ENCODE measurements at places on chromosomes 2 and 18.

DNA sequence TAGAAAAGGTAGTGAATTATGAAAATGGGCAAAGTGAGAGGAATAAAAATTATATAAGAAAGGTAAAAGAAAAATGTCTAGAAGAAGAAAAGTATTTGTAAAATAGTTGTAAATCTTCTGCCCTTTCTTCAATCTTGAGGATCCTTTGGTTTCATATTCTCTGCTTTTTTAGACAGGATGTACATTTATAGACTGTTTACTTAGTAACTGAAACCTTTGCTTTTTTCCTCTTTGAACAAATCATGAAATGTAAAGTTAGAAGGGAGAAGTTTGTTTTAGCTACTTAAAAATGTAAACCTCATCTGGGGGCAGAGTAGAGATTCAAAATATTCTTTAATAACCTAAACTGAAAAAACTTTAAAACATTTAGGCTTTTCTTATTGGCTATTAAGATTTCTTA lies 150.4 kb upstream of the ITGA4 start:
- no peak for DNase-seq

GRCh38 chr2:155301221-155301620 lies 602.7 kb downstream of the KCNJ3 start:
- no peak for DNase-seq

GRCh38 chr18:48493434-48494230 lies 45.2 kb upstream of the CTIF start:
- no peak for DNase-seq

GRCh38 chr2:170723446-170723958 lies 8.4 kb downstream of the SP5 start:
- no peak for DNase-seq

DNA sequence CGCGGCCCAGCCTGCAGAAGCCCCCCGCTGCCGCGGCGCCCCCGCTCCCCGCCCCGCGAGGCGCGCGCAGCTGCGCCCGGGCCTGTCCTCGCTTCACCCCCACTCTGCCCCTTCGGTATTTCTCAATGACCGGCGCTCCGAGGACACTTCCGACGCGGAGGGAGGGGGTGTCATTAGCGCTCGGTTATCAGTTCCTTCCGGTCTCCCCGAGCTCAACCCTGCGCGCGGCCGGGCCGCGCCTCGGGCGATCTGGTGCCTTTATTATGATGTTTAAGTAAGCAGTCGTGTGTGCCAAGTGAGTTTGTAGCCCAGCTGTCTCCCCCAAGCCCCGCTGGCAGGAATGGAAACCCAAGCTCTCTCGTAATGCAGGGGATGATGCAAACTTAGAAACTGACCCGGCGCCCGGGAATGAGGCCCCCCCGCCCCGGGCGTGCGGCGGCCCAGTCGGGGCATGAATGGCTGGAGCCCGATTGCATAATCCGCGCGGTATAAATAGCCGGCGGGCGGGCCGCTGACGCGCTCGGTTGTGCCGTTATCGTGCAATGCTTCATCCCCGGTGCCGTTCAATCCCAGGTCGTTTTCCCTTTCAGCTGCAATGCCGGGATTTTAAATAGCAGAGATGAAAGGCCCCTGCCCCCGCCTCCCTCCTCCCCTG lies 3.9 kb upstream of the SPRED2 start:
- DNase-seq = peak; percentile 73

GRCh38 chr2:192413812-192414681 lies 219.3 kb upstream of the TMEFF2 start:
- DNase-seq = no peak

DNA sequence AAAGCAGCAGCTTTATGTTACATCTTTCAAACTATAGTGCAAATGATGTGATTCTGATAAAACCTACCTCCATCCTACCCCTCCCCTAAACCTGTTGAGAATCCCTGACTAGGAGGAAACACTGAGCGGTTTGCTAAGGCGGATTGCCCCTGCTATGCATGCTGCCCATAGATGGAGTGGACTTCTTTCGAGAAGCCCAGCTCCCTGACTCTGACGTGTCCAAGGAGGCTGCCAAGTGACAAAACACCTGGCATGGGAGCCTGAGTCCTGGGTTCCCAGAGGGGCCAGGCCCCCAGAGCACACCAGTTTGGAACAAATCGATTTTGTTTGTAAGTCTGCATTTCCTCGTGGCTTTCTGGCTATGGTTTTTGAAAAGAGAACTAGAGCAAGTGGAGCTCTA lies 1.4 kb upstream of the UXS1 start:
- no peak for DNase-seq

DNA sequence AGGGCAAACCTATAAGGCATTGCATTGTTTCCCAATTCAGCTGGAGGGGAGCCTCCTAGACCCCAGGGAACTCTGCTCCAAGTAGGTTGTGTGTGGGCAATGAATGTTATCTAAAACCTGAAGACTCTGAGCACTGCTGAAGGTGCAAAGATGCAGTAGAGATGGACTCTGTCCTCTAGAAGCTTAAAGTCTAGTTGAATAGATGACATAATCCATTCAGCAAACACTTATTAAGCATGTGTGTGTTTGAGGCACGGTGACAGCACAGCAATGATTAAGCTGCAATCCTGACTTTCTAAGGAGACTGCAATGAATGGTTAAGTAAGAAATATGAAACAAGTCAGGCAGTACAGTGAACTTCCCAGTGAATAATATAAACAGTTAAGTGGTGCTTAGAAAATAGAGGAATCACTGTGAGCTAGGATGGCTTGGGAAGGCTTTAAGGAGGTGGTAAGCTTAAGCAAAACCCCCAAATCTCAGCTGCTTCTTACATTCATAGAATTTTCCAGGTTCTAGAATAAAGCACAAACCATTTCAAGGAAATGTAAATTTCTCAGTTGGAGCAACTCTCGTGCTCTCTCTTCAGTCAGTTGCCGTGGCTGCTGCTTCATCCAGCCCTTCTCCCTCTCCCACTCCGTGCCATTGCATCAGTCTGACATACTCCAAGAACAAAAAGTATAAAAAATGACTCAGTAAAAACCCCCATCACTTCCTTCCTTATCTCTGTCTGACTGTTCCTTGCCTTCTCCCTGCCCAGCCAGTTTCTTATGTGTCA lies 19.1 kb downstream of the MXD1 start:
- DNase-seq = no peak

DNA sequence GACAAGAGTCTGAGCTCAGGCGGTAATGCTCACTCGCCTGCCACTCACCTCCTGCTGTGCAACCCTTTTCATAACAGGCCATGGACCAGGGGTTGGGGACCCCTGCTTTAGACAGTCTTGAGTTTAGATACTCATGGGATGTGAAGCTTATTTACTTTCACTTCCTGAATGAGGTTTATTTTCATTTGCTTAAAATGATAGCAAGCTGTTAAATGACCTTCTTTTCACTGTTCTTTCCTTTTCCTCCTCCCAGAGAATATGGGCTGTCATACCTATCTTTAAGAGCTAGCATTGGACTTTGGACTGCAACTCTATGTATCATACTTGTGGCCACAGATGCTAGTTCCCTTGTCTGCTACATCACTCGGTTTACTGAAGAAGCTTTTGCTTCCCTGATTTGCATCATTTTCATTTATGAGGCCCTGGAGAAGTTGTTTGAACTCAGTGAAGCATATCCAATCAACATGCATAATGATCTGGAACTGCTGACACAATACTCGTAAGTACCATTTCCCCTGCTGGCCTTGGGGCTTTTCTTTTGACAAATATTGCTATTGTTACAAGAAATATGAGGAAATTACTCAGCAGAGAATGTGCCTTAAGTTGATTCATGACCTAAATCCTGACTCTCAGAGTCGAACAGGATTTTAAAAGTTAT lies 168.5 kb downstream of the DPP4 start:
- DNase-seq = no peak

DNA sequence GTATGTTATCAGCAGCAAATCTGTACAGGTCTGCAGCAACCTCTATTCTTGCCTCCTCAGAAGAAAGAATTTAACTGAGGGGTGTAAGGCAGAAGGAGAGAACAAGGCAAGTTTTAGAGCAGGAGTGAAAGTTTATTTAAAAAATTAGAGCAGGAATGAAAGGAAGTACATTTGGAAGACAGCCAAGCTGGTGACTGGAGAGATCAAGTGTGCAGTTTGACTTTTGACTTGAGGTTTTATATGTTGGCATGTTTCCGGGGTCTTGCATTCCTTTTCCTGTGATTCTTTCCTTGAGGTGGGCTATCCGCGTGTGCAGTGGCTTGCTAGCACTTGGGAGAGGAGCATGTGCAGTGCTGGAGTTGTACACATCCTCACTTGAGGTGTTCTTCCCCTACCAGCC lies 16.5 kb upstream of the CERS6 start:
- no peak for DNase-seq

DNA sequence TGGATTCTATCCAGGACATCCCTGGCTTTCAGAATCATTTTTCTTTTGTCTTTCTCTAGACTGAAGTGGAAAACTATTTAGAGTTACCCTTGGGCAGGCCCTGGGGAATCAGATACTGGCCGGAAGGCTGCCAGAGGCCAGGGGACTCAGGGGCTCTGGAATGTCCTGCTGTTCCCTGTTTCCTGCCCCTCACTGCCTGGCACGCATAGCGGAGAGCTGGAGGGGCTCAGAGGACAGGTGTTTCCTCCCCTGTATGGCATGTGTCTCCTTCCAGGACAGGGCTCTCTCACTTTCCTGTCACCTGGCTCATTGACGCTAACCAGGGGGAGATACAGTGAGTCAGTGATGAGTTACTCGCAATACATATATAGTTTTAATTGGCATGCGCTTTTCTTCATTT lies 38.8 kb downstream of the DYSF start:
- no peak for DNase-seq

DNA sequence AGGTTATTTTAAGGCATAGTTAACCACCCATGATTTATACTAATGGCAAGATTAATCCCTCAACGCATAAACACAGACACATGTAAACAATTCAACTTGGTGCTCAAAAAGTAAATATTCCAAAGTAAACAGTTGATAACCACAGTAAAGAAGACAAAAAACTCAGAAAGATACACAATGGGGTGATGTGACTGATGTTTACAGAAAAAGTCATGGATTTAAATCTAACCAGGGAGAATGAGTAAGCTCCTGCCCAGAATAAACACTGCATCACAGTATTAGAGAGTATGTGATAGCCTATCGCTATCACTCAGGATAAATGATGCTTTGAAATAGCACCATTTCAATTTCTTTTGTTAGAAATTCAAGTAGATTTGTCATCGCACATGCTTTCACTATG lies 49.3 kb downstream of the HIBCH start:
- DNase-seq = no peak

DNA sequence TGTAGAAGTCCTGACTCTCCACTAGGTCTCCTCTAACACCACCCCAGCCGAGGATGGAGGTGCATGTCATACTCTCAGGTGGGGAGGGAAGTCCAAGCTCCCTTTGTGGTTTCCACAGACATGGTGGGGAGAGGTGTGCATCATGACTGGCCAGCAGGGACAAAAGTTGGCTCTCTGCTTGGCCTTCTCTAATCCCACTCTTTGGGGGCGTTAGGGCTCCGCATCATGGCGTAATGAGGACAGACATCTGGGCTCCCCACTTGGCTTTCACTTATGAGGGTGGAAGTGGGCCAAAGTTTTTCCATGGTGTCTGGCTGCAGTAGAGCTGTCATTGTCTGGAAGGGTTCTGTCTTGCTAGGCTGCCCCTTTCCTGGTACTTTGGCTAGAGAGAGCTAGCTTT lies 80.7 kb upstream of the DAPL1 start:
- DNase-seq = no peak

DNA sequence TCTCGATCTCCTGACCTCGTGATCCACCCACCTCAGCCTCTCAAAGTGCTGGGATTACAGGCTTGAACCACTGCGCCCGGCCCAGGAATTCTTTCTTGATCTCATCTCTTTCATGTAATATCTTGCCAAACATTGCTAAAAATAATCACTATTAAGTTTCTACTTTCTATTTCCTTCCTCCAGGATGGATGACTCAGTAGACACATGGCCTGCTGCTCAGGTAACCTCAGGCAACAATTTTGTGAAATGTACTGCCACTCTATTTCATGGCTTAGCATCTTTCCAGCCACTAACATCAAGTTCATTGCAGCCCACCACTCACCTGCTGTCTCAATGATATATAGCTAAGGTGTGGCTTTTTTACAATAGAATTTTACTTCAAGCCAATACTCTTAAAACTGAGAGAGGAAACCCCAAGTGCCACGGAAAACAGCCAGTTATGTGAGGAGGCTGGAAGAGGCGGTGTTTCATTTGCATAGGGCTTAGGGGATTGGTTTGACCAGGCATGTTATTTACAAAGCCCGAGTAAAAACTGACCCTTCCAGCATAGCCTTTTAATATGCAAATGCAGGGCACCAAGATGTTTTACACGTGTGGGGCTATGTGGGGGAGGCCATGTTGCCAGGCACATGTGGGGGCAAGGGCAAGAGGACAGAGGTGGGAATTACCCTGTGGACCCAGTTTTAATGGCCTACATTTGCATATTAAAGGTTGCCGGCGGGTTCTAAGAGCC lies 11.3 kb upstream of the SUMO1 start:
- DNase-seq = no peak

GRCh38 chr18:21456428-21457178 lies 143.9 kb downstream of the ESCO1 start:
- no peak for DNase-seq

DNA sequence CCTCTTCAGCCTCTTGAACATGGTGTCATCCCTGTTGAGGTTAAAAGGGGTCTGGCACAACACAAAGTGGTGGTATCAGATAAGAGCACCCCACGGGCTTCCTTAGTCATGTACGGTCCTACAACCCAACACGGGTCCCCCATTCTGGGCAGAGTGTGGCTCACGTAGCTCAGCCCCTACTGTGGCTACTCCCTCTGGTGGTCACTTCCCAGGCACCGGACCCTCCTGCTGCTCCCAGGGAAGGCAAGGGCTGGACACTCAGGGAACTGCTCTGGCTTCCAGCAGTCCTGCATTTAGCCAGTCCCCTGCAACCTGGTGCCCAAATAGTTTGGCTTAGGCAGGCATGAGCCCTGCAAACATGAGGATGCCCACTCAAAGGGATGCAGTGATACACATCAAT lies 58.6 kb downstream of the GALNT14 start:
- DNase-seq = no peak

DNA sequence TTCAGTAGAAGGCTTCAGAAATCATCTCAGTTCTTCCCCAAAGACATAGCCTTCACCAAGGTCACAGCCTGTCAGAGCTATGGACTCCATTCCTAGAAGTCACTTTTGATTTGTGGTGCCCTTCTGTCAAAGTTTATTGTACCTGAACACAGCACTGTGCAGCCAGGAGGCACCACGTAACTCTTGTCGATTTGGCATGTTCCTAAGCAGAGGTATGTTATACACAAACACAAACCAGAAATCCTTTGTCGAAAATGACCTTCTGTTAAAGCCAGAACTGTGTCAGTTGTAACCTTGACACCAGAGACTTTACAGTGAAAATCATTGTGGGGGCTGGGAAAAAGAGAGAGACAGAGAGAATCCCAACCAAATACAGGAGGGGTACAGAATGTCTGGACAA lies 62.6 kb upstream of the SGPP2 start:
- DNase-seq = no peak

GRCh38 chr2:18741895-18742732 lies 152.7 kb upstream of the NT5C1B start:
- DNase-seq = no peak

- no peak for DNase-seq
Measured at GRCh38 chr2:66202586-66202985, 232.3 kb upstream of the MEIS1 start.

All from dorsolateral prefrontal cortex (tissue), 122 donors.